Fibroblast of gingiva (primary cell): ENCODE measurements at places on chromosomes 3 and 15.

DNA sequence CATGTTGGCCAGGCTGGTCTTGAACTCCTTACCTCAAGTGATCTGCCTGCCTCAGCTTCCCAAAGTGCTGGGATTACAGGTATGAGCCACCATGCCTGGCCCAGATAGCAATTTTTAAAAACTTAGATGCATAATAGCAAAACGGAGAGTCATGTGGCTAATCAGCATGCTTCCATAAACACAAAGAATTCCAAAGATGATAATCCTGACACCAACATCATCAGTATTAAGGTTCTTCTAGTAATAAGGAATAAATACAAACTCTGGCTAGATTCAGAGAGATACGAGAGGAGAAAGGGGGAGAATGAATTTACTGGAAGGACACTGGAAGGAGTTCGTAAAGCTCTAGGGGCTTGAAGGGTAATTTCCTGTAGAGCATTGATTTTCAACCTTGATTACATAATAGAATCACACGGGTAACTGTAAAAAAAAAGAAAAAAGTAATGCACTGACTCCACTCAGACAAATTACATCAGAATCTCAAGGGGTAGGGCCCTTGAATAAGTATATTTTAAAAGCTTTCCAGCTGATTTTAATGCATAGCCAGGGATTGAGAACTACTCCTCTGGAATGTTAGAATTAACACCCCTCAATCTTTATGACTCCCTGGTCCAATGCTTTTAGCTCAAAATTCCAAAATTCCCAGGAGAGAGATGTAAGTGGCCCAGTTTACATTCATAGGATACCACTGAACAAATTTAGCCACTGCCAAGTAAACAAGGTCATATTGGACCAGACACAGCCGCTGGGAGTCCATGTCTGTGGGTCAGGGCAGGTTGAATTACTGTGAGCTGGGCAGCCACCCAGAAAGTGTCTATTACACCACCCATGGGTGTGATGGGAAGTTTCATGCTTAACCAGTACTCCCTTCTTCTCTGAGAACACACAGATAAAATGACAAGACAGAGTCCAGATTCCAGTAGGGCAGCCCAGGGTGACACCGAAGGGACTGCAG, 243.9 kb downstream of the TBL1XR1 start:
- peak; percentile 96 for DNase-seq

DNA sequence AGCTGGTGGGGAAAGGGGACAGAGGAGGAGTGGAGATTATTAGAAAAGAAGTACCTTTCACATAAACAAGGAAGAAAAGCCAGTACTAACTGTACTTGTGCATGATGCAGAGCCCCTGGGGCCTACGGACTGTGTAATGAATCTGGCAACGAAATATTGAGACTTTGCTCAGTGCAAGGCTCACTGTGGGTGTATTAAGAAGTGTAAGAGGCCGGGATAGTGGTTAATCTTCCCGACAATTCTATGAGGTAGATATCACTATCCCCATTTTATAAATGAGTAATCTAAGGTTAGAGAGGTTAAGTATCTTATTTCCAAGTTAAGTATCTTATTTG, 89.5 kb downstream of the WDR76 start:
- DNase-seq = no peak

- DNase-seq = peak; percentile 49
Observed at GRCh38 chr3:140942221-140943104, 827 bp downstream of the SLC25A36 start.

DNA sequence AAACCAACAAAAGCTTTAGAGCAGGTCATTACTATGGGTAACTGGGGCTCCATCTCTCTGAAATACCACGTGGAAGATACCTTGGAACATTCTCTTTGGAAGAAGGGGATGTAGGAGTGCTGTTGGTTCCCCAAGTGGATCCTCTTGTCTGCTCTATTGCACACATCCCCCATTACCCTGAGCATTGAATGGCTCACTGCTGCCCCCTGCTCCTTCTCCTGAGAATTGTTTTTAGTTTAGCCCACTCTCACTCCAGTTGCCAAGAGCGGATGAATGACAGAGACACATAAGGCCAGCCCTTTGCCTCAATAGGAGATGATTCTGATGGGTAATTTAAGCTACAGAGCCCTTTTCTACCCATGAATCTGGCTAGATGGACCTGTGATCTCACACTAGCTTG, 135.6 kb upstream of the SUCLG2 start:
- peak; percentile 27 for DNase-seq

- DNase-seq = no peak
Observed at GRCh38 chr3:156351783-156352182, 203.1 kb downstream of the SSR3 start.

- DNase-seq = no peak
Observed at GRCh38 chr15:88472225-88472624, 4.7 kb downstream of the MRPS11 start.

DNA sequence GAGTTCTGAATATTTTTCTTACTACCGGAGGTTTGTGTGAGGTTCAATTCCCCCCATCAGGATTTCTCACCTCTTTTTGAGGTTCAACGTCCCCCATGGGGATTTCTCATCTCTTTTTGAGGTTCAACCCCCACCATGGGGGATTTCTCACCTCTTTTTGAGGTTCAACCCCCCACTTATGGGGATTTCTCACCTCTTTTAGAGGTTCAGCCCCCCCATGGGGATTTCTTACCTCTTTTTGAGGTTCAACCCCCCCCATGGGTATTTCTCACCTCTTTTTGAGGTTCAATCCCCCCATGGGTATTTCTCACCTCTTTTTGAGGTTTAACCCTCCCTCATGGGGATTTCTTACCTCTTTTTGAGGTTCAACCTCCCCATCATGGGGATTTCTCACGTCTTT, 26.3 kb downstream of the NDUFB4 start:
- no peak for DNase-seq

GRCh38 chr3:105729667-105730066, 139.1 kb downstream of the CBLB start:
- DNase-seq = peak; percentile 71

DNA sequence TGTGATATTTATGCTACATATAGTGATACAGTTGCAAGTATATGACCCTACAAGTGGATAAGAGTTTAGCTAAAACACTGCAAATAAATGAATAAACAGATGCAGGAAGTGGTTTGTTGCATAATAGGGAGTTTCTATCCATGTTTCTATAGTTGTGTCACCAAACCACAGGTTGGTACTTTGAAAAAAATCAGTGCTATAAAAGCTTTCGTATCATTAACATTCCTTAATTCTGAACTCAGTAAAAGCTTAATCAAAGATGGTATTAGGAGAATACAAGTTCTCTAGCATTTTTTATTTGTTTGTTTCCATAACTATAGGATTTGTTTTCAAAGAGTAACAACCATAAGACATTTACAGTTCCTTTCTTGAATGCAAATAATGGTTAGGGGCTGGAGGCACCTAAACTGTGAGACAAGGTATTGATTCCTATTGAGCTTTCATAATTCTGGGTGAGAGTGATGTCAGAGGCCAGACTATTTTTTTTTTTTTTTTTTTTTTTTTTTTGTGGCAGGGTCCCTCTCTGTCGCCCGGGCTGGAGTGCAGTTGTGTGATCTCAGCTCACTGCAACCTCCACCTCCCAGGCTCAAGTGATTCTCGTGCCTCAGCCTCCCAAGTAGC, 29.6 kb downstream of the CPOX start:
- DNase-seq = peak; percentile 9

DNA sequence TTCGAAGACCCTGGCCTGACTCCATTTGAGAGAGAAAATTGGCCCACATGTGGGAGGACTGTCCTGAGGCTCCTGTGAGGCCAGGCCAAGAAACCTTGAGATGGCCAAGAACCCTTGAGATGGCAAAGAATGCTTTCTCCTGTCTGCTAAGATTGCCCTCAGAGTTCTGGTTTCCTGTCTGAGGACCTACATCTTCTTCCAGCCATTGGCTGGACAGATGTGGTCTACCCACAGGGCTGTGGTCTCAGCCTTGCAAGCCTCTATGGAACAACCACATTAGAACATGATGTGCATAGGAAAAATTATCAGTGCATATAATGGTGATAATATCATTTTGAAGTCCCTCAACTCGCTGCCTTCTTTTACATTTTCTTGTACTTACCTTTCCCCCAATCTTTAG, 10.8 kb upstream of the RASA2 start:
- no peak for DNase-seq

DNA sequence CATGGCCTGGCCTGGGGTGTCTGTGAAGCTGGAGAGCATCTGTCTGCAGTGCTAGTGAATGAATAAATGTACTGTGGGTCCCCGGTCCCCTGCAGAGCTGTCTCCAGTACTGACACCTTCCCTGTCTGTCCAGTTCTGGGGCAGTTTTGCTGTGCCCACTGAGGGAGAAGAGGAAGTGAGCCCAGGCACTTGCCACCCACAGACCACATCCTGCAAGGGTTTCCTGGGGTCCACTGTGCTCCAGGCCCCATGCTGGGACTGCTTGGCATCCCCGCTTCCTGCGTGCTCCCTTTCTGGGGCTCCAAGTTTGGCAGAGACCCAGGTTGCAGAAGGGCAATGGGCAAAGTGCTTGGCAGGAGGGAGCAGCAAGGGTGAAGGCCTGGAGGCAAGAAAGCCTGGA, 4.9 kb upstream of the SLC6A6 start:
- no peak for DNase-seq

GRCh38 chr15:89823836-89824606, 9.4 kb upstream of the ANPEP start:
- DNase-seq = no peak

GRCh38 chr15:90765966-90766365, 48.8 kb downstream of the BLM start:
- no peak for DNase-seq

DNA sequence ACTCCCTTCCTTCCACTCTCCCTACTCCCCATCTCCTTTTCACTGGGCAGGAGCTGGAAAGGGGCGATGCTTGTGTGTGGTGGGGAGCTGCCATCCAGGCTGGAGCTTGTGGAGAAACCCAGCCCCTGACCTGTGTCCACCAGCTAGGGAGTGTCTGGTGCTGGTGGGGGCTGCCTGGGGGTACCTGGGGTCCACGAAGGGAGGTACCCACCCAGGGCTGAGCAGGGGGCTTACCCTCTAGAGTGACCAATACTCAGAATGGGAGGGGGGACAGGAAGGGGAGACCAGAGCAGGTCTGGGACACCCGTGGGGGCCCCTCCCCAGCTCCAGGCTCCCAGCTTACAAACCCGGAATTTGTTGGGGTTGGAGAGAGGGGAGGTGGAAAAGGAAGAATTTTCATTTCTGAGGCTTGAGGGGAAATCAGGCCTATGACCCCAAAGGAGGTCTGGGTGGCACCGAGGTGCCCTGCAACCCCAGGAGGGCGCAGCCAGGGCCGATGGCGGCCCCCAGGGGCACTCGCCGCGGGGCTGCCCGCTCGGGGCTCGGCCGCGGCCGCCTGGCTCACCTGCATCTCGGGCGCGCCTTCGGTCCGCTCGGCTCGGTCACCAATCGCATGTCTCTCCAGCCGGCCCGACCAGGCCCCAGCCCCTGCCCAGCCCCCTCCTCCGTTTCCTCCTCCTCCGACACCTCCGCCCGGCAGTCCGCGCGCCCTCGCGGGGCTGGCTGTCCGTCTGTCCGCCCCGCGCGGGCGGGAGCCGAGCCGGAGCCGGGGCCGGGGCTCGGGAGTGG, 773 bp downstream of the LINGO1 start:
- DNase-seq = no peak

DNA sequence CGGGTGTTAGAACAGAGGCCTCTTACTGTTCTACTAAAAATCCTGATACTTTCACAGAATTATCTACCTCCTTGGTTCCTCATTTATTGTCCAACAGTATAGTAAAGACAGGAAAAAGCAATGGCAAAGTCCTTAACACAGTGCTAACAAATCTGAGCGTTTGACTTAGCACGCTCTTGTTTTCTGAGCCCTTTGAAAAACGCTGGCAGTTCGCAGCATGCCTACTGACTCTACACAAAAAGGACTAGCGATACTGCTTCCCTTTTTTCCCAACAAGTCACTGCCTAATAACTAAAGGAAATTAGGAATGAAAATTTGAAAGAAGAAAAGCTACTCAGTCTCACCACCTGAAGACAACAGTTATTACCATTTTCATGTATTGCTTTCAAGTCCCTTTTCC, 34.8 kb upstream of the CEMIP start:
- DNase-seq = no peak

DNA sequence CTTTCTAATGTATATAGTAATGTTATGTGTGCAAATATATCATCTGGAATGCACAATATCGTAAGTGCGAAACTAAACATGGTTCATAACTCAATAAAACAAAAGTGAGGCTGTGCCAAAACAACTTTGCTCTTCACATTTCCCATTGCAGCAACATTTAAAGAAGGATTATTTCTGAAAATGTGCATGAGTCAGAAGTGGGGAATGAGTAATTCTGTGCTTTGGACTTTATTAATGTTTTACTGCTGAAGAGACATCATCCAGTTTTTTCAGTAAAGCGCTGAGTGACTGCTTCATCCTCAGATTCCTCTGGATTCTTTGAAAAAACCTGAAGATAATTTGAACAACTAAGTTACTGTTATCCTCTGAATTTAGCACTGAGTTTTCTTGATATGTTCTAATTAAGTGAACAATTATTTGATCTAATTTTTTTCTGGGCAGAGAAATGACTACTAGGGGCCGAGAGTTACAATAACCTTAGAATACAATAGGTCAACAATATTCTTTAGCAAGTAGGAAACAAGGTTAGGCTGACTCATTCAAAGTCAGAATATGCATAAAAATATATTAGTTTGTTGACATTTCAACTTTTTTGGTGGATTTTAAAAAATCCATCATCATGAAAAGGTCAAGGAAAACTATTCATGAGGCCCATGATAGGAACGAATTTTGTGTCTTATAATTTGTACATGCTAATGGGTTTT, 20.0 kb upstream of the PLCL2 start:
- peak; percentile 53 for DNase-seq

GRCh38 chr15:80850941-80851451, 71.8 kb downstream of the CEMIP start:
- no peak for DNase-seq

DNA sequence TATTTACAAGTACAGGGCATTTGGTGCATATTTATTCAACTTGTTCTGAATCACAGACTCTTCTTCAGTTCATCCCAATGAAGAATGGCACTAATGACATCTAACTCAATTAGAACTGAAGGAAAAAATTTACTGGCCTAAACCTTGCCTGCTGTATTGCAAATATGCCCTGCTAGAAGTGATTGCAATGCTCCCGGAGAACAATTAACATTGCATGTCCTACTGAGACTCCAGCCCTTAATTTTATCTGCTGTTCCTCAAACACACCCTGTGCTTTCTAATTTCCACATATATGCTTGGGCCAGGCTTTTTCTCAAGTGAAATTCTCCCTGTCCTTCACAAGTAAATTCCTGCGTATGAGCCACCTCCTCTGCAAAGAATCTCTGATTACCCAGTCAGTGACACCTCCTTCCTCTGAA, 8.3 kb downstream of the ACKR4 start:
- DNase-seq = peak; percentile 30

GRCh38 chr3:102225407-102226132, 209.2 kb upstream of the ZPLD1 start:
- DNase-seq = peak; percentile 64
